ENCODE measurements at places on chromosomes 2 and 18.
A peak's percentile ranks its signal among the peaks of the same experiment; 100 is the strongest.

GRCh38 chr18:34048423-34048822, 176.3 kb downstream of the NOL4 start:
- DNase-seq = no peak

GRCh38 chr2:38997781-38998180, 108.1 kb downstream of the ARHGEF33 start:
- DNase-seq = peak; percentile 72

- no peak for DNase-seq
Measured at GRCh38 chr2:237097911-237098702, 12.4 kb downstream of the COPS8 start.

DNA sequence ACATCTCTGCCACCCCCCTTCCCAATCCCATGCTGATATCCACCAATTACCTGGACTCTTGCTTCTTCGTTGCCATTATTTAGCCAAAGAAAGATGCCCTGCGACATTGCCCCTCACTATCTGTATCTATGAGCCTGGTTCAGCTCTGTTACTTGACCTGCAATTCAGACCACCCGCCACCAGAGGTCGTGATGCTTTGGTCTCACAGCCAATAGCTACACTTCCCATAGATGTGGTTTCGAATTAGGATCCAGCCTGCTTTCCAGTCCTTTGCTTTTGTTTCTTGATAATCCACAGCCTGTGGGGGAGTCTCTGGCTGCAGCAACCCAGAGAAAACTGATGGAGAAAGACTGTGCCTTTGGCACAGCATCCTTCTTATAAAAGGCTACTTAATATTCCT, 239.4 kb downstream of the KLHL29 start:
- DNase-seq = peak; percentile 65

GRCh38 chr2:190648289-190649034, 421 bp upstream of the NAB1 start:
- DNase-seq = peak; percentile 84

DNA sequence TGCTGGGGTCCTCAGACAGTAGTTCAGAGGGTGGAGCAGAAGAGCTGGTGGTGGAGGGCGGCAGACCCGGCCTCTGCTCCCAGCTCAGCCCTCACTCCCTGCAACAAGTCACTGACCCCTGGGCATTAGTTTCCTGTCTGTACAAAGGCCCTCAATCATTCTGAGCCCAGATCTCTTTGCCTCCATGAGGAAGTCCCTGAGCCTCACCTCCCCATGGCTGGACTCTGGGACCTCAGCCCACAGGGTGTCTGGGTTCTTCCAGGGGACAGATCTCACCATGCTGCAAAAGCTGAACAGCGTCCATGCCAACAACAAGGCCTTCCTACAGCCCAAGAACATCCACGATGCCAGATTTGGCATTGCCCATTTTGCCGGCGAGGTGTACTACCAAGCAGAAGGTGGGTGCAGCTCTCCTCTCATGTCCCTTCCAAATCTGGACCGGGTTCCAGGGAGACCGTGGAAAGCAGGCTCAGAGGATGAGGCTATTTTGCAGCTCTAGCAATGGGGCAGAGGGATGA, 49.1 kb downstream of the MYO7B start:
- no peak for DNase-seq

- no peak for DNase-seq
Measured at GRCh38 chr2:235544689-235544969, 50.8 kb downstream of the AGAP1 start.

- no peak for DNase-seq
Measured at GRCh38 chr2:191748528-191749180, 70.7 kb downstream of the NABP1 start.

GRCh38 chr2:169683054-169683424, 11.2 kb downstream of the CFAP210 start:
- DNase-seq = no peak

DNA sequence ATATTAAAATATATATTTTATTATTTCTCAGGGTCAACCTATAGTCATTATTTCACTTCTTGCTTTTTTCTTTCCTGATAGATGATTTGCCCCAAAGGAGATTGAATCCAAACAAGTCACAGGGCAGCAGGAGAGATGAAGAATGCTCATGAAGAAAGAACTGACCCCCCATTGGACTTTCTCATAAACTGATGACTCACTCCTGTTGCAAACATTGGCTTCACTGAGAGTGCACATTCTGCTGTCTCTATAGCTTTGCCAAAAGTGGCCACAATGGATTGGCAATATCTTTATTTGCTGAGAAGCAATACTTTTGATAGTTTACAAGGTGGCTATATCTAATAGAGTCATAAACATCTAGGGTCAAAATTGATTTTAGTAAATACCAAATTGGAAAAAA, 55.9 kb upstream of the ZNF385B start:
- DNase-seq = no peak

DNA sequence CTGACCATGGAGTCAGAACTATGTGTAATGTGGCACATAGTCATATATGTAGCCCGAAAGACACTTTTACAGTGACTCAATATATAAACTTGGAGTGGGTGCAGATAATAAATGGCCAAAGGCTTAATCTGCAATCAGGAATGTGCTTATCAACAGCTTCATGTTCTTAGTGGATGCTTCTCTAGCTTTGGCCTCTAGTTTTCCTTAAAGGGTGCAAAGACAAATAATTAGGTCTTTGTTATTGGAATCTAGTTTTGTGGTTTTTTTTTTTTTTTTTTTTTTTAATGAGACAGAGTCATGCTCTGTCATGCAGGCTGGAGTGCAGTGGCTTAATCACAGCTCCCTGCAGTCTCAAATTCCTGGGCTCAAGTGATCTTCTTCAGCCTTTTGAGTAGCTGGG, 625.6 kb downstream of the EPHA4 start:
- DNase-seq = no peak

- no peak for DNase-seq
Measured at GRCh38 chr2:20621366-20622295, 29.3 kb downstream of the HS1BP3 start.

- DNase-seq = no peak
Measured at GRCh38 chr2:178833382-178833781, 26.2 kb upstream of the TTN start.

- DNase-seq = no peak
Measured at GRCh38 chr2:151159109-151159662, 102.5 kb downstream of the RBM43 start.

- no peak for DNase-seq
Measured at GRCh38 chr2:160110674-160111239, 48.3 kb upstream of the PLA2R1 start.

GRCh38 chr2:205170399-205170798, 511.9 kb upstream of the NRP2 start:
- no peak for DNase-seq

- no peak for DNase-seq
Measured at GRCh38 chr18:52216109-52216508, 123.9 kb upstream of the DCC start.

GRCh38 chr2:1605102-1606045, 138.9 kb downstream of the PXDN start:
- DNase-seq = no peak

DNA sequence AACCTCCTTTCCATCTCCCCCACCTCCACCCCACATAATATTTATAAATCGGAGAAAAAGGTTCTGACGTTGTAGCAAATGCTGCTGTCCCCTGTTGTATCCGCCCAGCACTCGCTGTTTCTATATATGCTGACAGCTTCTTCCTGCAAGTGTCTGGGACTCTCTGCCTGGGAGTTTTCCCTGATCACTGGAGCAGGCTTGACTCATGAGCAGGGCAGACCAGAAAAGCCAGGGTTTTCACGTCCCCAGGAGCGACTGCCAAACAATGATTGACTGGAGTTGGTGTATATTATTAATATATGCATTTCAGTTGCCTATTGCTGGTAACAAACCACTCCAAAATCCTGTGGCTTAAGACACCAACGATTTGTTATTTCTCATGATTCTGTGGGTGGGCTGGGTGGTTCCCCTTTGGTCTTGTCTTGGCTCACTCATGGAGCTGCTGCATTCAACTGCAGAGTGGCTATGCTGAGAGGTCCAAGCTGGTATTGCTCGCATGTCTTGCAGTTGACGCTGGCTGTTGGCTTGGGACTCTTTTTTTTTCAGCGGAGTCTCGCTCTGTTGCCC, 21.2 kb upstream of the ASXL2 start:
- peak; percentile 56 for DNase-seq

DNA sequence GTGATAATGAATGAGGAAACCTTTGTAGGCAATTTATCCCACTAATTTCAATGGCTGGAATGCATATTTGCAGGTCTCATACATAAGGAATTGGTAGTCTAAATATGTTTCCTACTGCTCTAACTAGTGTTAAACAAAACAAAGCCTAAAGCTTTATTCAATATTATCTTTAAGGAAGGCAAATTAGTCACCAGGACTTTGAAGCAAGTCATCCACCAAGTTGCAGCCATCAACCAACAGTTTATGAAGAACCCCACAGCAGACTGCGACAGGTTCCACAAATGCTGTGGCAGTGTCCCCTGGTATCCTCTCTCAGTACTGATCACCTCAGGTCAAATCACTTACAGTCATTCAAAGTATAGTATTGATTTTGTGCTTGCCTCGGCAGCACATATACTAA, 181.5 kb upstream of the ZFP36L2 start:
- DNase-seq = peak; percentile 36

GRCh38 chr18:79507546-79508480, 112.1 kb downstream of the NFATC1 start:
- DNase-seq = peak; percentile 52

- no peak for DNase-seq
Measured at GRCh38 chr2:120446236-120447126, 100.5 kb downstream of the INHBB start.

- DNase-seq = no peak
Measured at GRCh38 chr2:113901943-113902342, 12.1 kb downstream of the ACTR3 start.

- no peak for DNase-seq
Measured at GRCh38 chr2:95026471-95027368, 1.2 kb downstream of the MAL start.

DNA sequence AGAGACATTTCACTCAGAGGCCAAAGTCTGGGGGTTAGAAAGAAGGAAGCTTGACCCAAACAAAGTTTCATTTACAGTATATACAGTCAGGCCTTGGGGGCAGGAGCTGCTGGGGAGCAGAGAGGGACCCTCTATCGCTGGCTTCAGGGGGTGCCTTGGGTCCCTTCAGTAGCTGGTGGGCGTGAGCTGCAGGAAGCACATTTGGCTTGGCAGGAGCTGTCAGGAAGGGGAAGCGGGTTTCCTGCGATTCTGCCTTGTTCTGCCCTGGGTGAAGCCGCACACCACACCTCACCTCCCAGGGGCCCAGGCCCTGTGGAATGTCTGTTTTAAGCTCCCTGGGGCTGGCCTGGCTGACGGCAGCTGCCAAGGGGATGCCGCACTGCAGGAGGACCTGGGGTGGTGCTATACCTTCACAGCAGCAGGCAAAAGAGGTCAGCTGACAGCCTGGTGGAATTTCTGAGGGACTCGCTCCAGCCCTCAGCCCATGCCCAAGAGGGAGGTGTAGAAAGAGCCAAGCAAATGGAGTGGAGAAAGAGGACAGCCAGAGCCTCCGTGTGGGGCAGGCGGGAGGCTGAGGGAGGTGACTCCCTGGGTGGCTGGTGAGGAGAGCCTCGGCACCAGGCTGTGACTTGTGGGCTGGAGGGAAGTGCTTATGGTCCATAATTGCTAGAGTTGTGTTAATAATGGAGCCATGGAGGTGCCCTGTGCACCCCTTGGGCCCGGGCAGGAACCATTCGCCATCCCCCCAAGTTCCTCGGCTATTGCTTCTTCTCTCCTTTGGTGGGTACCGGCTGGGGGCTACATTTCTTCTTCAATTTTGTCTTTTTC, 43.9 kb downstream of the PSD4 start:
- DNase-seq = no peak

- DNase-seq = no peak
Measured at GRCh38 chr2:102575888-102576287, 43.5 kb upstream of the SLC9A2 start.

- no peak for DNase-seq
Measured at GRCh38 chr2:162934191-162934590, 95.6 kb upstream of the KCNH7 start.

GRCh38 chr2:186307871-186308270, 178.2 kb upstream of the ZC3H15 start:
- no peak for DNase-seq

- DNase-seq = no peak
Measured at GRCh38 chr18:36454848-36455458, 157.4 kb downstream of the FHOD3 start.

- peak; percentile 4 for DNase-seq
Measured at GRCh38 chr2:95526360-95527341, 42.1 kb upstream of the TRIM43B start.

GRCh38 chr2:179336782-179337534, 72.3 kb upstream of the SESTD1 start:
- DNase-seq = no peak

DNA sequence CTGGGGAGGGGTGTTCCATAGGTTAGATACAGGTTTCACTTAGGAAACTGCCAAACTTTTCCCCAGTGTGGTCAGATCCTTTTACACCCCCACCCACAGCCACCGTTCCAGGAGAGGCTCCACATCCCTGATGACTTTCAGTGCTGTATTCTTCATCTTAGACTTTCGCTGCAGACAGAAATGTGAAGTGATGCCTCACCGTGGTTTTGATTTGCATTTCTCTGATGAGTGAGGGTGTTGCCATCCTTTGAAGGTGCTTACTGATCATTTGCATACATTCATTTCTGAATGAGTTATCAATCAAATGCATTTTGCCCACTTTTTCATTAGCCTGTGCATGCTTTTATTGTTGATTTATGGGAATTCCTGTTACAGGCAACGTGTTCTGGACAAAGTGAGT, 14.9 kb downstream of the COPS9 start:
- no peak for DNase-seq

DNA sequence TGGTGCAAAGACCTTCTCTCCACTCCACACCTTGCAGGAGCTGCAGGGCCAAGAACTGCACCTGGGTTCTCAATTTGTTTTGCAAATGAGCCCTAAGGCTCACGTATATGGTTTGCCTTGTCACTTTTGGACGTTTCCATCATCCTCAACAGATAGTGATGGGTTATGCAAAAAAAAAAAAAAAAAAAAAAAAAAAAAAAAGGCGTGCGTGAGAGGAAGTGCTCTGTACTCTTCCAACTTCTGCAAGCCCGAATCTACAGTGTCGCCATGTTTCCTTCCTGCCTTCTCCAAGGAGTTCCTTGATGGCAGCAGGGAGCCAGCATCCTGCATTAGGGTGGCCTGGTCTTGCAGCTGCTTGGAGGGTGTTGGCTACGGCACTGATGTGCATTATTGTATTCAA, 4.0 kb upstream of the INHBB start:
- DNase-seq = no peak

- no peak for DNase-seq
Measured at GRCh38 chr2:84556190-84556589, 39.9 kb downstream of the DNAH6 start.

- peak; percentile 16 for DNase-seq
Measured at GRCh38 chr18:25446972-25447371, 95.0 kb upstream of the ZNF521 start.

- no peak for DNase-seq
Measured at GRCh38 chr2:106267997-106268396, 73.9 kb upstream of the UXS1 start.

- no peak for DNase-seq
Measured at GRCh38 chr2:46351750-46352138, 54.5 kb downstream of the EPAS1 start.

DNA sequence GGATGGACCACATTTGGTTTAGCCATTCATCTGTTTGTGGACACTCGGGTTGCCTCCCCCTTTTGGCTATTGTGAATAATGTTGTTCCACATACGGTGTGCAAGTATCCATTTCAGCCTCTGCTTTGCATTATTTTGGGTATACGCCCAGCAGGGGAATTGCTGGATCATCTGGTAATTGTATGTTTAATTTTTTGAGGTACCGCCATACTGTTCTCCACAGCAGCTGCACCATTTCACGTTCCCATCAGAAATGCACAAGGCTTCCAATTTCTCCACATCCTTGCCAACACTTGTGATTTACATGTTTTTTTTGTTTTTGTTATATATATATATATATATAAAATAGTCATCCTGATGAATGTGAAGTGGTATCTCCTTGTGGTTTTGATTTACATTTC, 54.6 kb upstream of the TWIST2 start:
- DNase-seq = no peak
